ENCODE measurements at places on chromosomes 2 and 18.

DNA sequence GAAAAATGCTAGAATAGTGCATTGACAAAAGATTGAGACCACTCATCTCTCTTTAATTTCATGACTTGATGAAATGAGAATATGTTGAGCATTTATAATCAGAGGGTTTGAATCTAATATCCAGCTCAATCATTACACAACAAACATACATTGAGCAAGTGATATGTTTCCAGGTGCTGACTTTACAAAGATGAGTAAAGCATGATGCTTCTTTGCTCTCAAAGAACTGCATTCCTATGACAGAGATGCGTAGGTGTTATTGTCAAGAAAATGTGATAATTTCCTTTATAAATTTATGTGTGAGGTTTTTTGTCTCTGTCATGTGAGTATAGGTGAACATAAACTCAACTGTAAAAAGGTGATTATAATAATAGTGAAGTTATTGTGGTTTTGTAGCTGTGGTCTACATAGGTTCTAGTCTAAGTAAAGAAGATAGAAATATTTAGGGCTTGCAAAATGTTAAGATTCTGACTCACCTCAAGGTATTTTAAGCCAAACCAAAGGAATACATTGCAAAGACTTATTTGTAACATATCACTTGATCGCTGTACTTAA is 389.8 kb downstream of the GALNT13 start:
- DNase-seq: no peak

GRCh38 chr18:40222776-40223175 is 1732.3 kb upstream of the PIK3C3 start:
- DNase-seq: no peak

- no peak for DNase-seq
Measured at GRCh38 chr2:234920836-234921235, 31.0 kb upstream of the SH3BP4 start.

GRCh38 chr2:165618806-165619205 is 149.3 kb downstream of the CSRNP3 start:
- no peak for DNase-seq

DNA sequence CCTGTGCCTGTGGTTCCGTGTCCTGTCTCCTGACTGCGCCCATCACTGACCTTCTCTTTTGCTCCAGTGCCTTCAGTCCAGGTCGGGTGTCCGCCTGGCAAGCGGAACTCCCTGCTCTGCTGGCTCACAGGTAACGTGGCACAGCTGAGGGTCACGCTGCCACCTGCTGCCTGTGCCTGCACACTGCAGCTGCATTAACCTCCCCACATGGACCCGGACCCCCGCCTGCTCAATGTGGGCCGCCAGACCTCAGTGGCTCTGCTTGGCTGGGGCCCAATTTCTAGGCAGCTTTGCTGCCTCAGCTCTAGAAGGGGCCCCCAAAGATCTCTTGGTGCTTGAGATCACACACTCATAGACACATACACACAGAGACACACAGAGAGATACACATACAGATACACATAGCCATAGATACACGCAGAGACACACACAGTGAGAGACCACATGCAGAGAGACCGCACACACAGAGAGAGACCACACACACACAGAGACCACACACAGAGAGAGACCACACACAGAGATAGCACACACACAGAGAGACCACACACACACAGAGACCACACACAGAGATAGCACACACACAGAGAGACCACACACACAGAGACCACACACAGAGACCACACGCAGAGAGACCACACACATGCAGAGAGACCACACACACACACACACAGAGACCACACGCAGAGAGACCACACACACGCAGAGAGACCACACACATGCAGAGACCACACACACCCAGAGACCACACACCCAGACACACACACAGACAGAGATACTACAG is 14.9 kb upstream of the CNNM3 start:
- peak; percentile 48 for DNase-seq

DNA sequence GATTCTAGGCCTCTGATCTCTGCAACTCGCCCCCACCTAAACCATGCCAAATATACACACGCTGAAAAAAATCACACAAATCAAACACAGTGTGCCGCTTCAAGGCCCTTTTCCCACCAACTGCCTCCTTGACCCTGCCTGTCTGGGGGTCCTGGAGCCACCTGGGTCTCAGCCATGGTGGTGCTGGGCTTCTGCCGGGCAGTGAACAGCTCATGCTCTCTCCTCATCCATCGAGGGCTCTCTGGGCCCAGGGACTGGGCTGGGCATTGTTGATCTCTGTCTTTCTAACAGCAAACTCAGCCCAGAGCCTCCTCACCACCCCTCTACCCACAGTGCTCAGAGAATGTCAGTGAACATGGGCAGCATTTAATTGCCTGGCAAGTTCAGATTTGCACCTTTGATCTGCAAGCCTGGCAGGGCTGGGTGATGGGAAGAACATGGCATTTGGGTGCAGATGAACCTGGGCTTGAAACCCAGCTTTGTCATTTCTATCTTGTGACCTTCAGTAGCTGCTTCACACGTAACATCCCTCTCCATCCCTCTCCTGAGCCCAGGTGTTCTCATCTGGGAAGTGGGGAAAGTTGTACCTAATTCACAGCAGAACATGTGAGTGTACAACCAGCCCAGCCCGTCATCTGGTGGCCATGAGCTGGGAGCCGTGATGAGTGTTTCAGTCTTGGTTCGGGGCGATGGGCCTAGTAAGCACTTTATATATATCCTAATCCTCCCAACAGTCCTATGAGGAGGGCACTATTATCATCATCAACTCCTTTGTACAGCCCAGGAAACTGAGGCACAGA is 46.1 kb downstream of the SDC1 start:
- no peak for DNase-seq

DNA sequence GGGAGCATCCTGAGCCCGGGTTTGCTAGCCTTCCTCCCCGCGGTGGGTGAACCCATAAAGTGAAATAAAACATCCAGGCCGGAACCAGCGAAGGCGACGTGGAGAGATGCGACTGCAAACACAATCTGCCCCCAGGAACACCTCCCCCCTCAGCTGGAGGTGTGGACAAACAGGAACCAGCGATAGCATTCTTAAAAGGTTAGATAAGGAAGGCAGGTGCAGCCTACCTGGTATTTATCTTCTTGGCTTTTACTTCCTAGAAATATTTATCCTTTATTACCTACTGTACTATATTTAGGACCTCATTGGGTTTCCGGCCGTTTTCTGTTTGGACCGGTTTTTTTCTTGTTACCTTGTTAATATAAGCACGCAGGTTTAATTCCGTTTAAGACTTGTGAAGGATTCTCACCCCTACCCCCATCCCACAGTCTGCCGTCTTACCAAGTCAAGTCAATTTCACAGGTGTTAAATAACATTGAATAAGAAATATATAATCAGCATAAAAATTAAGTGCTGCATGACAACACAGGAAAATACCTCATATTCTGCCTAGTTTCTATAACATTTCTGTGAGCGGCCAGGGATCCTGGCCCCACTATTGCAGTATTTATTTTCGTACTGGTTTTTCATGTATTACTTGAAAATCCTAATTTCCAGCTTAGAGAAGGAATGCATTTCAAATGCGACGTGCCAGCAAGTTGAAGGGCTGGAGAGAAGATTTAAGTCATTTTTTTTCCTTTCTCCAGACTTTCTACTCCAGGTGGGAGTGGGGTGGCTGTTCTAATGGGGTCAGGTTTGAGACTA is 224.0 kb upstream of the ID2 start:
- DNase-seq: no peak

- no peak for DNase-seq
Measured at GRCh38 chr2:164456619-164457018, 164.7 kb downstream of the GRB14 start.

- no peak for DNase-seq
Measured at GRCh38 chr2:237154884-237155851, 69.5 kb downstream of the COPS8 start.

- DNase-seq: no peak
Measured at GRCh38 chr18:11849841-11850634, 1.2 kb upstream of the CHMP1B start.

DNA sequence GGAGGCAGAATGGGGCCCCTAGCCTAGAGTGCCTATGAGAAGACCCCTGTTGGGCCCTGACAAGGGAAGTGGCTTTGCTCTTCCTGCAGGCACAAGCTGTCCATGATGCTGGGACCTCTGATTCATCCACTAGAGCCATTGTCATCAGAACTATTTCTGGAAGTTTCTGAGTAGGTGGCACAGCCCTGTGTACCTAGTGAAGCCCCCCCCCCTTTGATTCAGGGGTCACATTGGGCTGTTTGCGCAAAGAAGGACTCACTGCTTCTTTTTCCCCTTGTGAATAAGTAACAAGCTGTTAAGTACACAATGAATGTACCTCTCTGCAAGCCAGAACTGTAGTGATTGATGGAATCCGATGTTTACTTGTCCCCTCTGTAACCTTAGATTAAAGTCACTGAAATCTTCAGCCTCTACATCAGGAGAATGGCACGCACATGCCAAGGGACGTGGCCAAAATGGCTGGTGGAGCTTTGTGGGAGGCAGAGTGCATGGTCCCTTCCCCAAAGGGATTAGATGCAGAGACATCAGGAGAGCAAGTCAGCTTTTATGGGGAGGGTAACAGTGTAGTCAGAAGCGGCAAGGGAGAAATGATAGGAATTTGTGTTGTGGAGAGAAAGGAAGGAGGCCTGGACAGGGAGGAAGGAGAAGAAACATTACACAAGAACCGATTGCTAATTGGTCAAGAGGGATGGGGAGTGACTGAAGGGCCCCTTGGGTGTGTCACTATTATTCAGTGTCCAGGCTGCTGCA is 267.6 kb upstream of the RAB12 start:
- no peak for DNase-seq

DNA sequence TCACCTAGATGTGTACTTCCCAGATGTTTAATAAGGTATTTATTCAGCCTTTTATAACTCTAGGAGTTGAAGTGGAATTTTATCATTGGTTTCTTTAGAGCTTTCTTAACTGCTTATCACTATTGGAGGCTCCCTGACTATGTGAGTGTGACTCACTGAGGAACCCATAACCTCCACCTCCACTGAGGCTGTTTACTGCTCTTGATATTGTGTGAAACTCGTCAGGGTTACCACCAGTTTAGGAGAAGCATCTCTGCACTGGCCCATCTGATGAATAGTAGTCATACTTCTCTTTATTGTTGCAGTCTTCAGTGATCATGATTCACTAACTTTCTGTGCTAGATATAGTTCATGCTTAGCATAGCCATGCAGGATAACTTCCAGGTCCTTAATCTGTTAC is 79.6 kb upstream of the UBXN4 start:
- no peak for DNase-seq

DNA sequence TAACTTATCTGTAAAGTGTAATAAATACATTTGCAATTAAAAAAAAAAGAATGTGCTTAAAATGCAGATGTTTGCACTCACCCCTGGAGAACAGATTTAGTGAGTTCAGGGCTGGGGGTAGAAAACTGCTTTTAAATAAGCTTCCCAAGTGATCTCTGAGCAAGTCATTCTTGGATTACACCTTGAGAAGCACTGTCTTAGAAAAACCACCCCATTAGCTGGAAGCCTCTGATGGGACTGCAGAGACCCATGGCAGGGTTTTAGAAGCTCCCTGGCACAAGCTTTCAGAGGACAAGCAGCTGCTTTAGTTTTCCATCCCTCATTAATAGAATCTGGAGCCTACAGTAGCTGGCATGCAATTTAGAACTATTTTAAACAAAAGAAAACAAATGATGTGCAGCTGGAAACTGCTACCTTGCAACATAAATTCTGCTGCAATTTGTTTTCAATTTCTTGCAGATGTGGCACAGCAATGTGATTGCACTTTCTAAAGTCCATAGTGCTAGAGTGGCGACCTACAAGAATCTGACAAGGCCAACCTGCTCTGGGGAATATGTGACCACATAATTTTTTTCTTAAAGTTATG is 141.5 kb downstream of the CDC42EP3 start:
- no peak for DNase-seq

- DNase-seq: no peak
Measured at GRCh38 chr18:35634323-35634722, 52.8 kb downstream of the GALNT1 start.

DNA sequence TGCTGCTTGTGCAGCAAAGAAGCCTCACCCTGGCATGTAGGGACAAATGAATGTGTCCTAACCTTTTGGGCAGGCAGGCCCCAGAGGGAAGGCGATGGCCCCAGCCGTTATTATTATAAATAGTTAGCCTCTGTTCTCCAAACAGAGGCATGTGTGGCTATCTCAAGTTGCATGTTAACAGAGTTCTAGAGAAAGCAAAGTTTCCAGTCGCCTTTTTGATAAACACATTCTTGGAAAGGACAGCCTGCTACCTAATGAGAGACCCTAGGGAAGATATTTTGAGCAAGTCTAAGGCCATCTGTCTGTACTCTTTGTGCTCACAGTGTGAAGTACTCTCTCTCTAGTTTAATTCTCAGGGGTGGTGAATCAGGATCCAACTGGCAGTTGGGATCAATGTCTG is 97.4 kb upstream of the FHL2 start:
- DNase-seq: no peak

GRCh38 chr2:220356076-220356475 is 728.6 kb downstream of the SLC4A3 start:
- no peak for DNase-seq

GRCh38 chr2:215436705-215437565 is 1.1 kb upstream of the FN1 start:
- DNase-seq: no peak

DNA sequence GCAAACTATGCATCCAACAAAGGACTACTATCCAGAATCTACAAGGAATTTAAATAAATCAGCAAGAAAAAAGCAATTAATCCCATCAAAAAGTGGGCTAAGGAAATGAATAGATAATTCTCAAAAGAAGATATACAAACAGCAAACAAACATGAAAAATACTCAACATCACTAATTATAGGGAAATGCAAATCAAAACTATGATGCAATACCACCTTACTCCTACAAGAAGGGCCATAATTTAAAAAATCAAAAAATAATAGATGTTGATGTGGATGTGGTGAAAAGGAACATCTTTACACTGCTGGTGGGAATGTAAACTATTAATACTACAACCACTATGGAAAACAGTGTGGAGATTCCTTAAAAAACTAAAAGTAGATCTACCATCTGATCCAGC is 164.7 kb downstream of the ZBTB7C start:
- no peak for DNase-seq

DNA sequence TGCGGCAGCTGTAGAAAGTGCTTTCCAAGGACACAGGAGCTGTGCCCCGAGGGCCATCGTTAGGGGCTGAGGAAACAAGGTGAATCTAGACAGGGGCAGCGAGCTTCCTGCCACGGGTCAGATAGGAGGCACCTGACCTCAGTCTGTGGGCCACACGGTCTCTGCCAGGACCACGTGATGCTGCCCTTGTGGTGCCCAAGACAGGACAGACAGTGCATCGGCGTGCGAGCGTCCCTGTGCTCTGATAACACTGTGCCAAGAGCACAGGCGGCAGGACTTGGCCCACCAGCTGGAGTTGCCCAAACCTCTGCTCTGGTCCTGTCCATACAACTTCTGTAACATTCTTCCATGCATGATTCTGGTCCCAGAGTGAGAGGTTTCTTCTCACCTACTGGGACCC is 225.4 kb downstream of the TWIST2 start:
- no peak for DNase-seq

All from GDM1 (cell line).